ENCODE measurements at places on chromosomes 16 and 17.

GRCh38 chr16:1997494-1998359 lies 8.0 kb downstream of the SYNGR3 start:
- no peak for DNase-seq

DNA sequence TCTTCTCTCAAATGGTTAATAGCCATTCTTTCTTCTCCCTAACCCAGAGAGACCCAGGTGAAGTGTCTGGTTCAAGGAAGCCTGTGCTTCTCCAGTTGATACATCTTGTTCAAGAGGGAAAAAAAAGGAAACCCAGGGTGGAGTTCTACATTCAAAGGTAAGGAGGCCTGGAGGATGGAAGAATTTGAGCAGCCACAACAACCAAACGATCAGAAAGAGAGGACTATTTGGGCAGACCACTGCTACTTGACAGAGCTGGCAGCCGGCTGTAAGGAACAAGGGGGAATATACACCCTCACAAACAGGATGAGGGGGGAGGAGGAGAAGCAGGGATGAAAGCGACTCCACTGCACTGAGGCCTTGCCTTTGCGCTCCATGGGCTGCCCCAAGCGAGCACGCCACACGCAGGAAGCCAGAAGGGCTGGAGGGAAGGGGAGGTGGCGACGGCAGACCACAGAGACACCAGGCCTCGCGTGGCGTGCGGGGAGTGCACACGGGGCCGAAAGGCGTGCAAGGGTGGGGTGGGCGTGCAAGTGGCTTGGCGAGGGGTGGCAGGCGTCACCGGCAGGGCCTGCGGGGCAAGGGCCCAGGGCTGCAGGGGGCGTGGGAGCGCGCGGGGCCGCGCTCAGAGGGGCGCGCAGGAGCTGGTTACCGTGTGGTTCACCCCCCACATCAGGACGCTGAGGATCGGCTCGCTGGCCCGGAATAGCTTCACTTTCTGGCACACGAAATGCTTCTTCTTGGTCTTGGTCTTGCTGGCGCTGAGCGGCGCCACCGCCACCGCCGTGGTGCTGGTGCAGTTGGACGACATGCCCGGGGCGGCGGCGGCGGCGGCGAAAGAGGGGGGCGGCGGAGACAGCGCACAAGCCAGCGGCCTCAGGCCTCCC lies 499 bp downstream of the PIP4K2B start:
- DNase-seq: peak; percentile 26

- peak; percentile 67 for DNase-seq
Observed at GRCh38 chr17:70313086-70313852, 143.9 kb downstream of the KCNJ2 start.

DNA sequence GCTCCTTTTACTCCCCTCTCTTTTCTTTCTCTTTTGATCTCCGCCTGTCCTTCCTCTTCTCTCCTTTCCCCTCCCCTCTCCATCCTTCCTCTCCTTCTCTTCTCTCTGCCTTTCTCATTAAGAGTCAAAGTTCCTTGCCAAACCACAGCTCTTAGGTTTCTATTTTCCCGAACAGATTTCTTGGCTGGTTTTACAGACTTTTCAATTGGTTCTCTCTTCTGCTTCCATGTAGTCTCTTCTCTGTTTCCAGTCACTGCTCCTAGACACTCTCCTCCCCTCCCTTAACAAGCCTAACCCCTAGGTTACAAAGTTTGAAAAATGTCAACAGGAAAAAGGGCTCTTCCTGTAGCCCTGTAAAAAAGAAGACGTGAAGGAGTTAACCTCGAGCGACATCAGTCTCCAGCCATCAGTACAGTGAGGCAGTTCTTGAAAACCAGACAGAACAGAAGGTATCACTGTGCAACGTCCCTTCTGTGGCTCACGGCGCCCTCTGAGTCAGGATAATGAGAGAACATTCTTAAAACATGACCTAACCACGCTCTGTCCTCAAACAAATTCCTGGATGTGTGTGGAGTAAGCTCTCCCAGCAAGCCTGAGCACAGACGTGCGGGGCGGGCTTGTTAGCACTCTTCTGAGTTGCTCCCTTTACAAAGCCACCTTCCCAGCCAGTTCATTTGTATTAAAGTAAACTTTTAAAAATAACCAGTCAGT lies 11.6 kb upstream of the MARCHF10 start:
- DNase-seq: peak; percentile 8

GRCh38 chr17:76363107-76363842 lies 9.6 kb upstream of the PRPSAP1 start:
- DNase-seq: no peak

DNA sequence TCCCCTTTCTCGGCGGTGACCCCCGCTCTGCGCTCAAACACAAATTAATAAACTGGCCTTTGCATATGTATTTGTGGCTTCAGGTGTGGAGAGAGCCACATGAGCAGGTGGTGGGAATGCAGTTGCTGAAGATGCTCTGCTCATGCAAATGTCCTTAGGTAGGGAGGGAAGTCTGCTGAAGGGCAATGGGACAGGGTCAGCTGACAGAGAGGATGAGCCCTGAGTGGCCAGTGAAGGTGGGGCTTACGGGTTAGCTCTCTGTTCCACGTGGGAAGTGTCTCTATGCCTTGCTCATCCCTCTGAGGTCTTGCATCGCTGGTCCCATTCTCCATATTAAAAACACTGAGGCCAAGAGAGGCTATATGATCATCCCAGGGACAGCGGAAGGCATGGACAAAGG lies 74.2 kb upstream of the CCL1 start:
- no peak for DNase-seq

DNA sequence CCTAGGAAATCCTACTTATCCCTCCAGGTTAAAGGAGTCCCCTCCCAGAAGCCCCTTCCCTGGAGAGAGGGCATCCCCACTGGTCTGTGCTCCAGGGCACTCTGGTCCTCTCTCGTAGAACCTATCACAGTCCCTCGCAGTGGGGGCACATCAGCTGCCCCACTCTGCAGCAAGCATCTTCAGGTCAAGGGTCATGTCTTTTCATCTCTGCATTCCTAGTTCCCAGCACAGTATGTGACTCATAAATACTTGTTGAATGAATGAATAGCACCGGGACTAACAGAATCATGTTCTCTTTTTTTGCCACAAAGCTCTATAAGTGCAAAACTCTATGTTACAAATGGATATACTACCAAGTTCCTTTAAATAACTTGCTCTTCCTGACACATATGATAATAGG lies 36.0 kb downstream of the RNF157 start:
- peak; percentile 4 for DNase-seq

GRCh38 chr17:40327735-40328385 lies 18.9 kb downstream of the RARA start:
- DNase-seq: no peak

- DNase-seq: no peak
Observed at GRCh38 chr16:11621920-11622651, 35.4 kb upstream of the LITAF start.

- DNase-seq: peak; percentile 22
Observed at GRCh38 chr17:4098521-4099209, 44.2 kb downstream of the ZZEF1 start.

GRCh38 chr16:73483076-73483791 lies 435.3 kb upstream of the ZFHX3 start:
- no peak for DNase-seq

GRCh38 chr16:54780266-54780665 lies 150.4 kb upstream of the IRX5 start:
- DNase-seq: no peak

DNA sequence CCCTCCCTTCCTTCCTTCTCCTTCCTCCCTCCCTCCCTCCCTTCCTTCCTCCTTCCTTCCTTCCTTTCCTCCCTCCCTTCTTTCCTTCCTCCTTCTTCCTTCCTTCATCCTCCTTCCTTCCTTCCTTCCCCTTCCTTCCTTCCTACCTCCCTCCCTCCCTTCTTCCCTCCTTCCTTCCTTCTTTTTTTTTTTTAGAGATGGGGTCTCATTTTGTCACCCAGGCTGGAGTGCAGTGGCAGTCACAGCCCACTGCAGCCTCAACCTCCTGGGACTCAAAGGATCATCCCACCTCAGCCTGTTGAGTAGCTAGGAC lies 44.6 kb downstream of the COX4I1 start:
- no peak for DNase-seq

DNA sequence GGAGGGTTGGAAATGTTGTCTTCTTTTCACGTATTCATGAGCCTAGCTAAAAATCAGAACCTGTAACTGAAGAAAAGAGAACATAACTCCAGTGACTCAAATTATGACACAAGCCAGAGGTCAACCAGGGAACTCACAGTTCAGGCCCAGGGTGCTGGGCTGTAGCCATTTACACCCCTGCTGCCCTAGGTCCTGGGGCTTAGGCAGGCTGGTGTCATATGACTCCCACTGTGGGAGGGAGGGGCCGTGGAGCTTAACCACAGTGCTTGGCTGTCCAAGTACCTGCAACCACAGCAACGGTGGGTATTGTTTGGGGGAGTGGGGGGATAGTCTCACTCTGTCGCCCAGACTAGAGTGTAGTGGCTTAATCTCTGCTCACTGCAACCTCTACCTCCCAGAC lies 71.1 kb upstream of the AMZ2 start:
- DNase-seq: no peak

DNA sequence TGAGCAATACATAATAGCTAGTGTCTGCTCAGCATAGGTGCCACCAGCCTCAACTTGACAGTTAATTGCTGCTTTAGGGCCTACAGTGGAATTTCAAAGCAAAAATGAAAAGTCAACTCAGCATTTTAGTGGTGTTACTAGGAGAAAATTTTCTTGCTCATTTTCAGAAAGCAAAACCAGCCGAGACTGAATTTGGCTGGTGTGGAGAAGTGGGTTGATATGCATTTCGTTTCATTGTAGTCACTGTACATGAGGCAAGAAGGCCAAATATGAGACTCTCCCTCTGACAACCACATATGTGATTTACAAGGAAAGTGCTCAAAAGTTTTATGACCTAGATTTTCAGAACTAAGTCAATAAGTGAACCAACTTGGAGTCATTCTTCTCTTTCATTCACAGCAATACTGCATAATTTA lies 54.0 kb downstream of the DUSP14 start:
- DNase-seq: no peak

DNA sequence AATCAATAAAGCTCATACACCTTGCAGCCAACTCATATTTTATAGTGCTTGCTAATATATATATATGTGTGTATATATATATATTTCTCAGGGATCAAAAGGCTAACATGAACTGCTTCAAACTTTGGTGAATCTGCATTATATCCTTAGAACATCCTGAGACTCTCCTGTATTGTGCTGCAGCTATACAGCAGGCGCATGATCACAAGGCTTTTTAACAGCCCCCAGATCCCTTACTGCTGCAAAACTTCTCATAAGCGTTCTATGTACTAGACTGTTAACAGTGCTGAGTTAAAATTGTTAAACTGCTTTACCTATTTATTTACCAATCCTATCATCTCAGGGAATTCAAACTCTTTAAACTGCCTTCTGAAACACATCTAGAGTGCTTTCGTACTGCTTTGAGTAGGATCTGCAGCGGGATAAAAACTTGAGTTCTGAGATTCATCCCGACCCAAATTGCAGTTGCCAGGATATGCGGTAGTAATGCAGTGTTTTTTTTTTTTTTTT lies 1.3 kb downstream of the GPATCH8 start:
- no peak for DNase-seq

DNA sequence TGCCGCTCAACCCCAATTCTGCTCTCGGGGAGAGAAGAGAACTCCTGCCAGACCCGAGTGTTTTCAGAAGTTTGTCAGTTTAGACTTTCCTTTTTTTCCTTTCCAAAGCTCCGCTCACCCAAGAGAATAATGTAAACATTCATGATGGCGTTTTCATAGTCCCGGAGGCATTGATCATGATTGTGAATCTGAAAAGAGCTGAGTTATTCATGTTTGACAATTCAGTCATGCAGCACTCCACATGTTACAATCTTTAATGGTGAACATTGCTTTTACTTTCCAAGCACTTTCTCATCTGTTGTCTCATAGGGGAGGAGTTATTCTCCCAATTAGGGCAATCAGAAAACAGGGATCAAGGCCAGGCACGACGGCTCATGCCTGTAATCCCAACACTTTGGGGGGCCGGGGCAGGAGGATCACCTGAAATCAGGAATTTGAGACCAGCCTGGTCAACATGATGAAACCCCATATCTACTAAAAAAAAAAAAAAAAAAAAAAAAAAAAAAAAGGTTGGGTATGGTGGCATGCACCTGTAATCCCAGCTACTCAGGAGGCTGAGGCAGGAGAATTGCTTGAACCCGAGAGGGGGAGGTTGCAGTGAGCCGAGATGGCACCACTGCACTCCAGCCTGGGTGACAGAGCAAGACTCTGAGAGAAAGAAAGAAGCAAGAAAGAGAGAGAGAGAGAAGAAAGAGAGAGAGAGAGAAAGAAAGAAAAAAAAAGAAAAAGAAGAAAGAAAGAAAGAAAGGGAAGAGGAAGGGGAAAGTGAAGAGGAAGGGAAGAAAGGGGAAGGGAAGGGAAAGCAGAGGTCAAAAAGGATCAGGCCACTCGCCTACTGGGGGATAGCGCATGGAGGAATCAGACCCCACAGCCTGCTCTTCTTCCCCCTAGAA lies 70.0 kb upstream of the TNRC6C start:
- DNase-seq: no peak

DNA sequence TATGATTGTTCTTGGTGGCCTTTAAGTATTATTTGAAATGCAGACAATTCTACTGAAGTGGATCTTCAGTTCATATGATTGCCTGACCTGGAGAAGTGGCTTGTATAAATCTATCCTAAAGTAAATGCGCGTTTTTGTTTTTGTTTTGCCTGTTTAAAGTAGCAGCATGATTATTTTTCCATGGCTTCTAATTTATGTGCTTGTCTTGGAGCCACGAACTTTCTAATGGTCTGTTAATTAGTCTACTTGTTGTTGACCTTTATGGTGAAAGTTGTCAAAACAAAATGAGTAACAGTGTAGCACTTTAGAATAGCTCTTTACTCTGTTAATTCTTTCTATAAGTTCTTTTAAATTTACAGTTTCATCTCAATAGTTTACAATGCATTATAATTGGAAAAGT lies 1.7 kb downstream of the PRKAR1A start:
- no peak for DNase-seq

DNA sequence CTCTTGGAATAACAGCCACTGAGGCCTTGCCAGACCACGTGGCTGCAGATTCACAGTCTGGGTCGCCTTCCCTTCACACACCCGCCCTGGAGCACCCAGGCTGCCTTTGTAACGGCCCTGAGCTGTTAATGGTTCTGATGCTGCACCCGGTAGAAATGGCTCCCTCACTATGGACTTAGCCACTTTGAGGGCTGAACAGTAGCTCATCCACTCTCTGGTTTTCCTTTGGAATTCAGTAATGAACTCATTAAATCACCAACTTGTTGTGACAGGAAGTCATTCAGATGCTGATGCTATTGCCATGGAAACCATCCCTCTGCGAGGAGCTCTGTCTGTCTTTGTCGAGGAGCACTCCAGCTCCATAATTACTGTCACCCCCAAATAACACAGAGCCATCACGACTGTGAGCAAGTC lies 59.2 kb downstream of the CDK5R1 start:
- no peak for DNase-seq

DNA sequence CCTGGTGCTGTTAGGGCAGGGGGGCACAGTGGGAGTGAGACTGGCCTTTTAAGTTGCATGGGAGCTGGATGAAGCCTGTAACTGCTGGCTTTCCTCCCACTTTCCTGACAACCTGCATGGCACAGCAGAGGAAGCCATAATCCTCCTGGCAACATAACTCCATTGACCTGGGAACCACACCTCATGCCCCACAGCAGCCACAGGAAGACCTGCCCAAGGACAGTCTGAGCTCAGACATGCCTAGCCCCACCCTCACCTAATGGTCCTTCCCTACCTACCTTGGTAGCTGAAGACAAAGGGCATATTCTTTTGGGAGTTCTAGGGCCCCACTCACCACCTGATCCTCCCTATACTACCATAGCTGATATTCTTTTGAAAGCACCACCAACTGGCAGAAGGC lies 482.2 kb upstream of the TOM1L1 start:
- no peak for DNase-seq

GRCh38 chr17:73278049-73278464 lies 16.4 kb upstream of the CPSF4L start:
- DNase-seq: no peak

All from inflammatory macrophage treated with lipopolysaccharide for 1 hour (primary cell).